ENCODE measurements at places on chromosomes 3 and 15.
A peak's percentile ranks its signal among the peaks of the same experiment; 100 is the strongest.

DNA sequence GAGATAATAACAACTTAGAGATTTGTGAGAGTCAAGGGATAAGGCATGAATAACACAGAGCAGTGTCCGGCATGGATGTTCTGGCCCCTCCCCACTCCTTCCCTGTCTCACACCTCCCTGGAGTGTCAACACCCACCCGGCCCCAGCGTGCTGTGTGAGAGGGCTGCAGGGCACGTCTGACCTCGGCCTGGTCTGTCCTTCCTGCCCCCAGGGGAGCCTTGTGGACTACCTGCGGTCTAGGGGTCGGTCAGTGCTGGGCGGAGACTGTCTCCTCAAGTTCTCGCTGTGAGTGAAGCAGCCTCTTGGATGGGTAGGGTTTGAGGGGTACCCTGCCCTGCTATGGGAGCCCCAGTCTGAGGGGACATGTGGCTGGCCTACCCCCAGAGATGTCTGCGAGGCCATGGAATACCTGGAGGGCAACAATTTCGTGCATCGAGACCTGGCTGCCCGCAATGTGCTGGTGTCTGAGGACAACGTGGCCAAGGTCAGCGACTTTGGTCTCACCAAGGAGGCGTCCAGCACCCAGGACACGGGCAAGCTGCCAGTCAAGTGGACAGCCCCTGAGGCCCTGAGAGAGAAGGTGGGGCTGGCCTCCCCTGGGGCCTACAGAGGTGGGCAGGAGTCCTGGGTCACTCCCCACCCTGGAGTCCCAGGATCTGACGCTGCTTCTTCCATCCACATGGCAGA is 11.2 kb upstream of the LMAN1L start:
- DNase-seq = no peak

- DNase-seq = no peak
Observed at GRCh38 chr15:51642696-51643095, 20.1 kb upstream of the DMXL2 start.

- no peak for DNase-seq
Observed at GRCh38 chr3:59717679-59718205, 667.9 kb upstream of the CFAP20DC start.

DNA sequence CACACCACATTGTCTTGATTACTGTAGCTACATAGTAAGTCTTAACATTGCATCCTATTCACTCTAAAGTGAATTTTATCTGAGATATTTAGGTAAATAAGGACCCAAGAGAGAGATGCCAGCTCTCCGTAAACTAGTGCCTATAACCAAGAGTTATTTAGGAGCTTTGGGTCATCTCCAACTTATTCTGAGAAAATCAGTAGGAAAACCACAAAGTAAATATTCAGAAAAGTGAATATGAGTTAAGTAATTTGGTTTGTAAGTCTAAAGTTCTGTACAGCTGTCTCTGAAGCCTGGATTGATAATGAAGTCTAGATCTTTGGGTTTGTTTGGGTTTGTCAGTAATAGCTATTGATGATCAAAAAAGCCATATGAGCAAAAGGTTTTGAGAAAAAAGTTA is 120.0 kb downstream of the FNDC3B start:
- no peak for DNase-seq

GRCh38 chr3:57952208-57952631 is 56.0 kb upstream of the FLNB start:
- peak; percentile 84 for DNase-seq

All from endothelial cell of umbilical vein (primary cell).